ENCODE measurements at places on chromosomes 4 and X. TPM values are rescaled to one million over a fixed set of nuclear protein-coding genes. Genes with fewer than 3 reads are reported as not detected.

The TREX2 gene
- 4.2 TPM for total RNA-seq

The TLL1 gene
- total RNA-seq = 6.9 TPM

The F8 gene
- 27.4 TPM for total RNA-seq

The SATL1 gene
- not detected for total RNA-seq

The SLC2A9 gene
- total RNA-seq = 4.7 TPM

Measured in omental fat pad (tissue), 4 donors.